Smooth muscle cell of the pulmonary artery (primary cell): ENCODE measurements at places on chromosomes 5 and 9. TPM values are rescaled to one million over a fixed set of nuclear protein-coding genes. Genes with fewer than 3 reads are reported as not detected.

Gene NSMF
- total RNA-seq = 20.3 and 36.7 TPM in 2 replicates

Gene TRIM7
- total RNA-seq = 1.2 and 3.2 TPM in 2 replicates

Gene MYO10
- 58.3 and 127 TPM in 2 replicates for total RNA-seq

Gene PIP5K1B
- 0.03 and 0.13 TPM in 2 replicates for total RNA-seq

Gene SLC34A1
- total RNA-seq = not detected in 2 replicates

Gene NUTM2F
- not detected in 2 replicates for total RNA-seq

Gene TAF1L
- total RNA-seq = under 0.01 TPM in 1 of 2 replicates, not detected in the other

Gene TMC1
- total RNA-seq = 0.17 and 0.59 TPM in 2 replicates

Gene WDR31
- total RNA-seq = 3.9 and 5.0 TPM in 2 replicates

Gene SLC36A3
- not detected in 2 replicates for total RNA-seq

Gene MLANA
- total RNA-seq = not detected in 2 replicates

Gene ADCY2
- 0.07 TPM in 1 of 2 replicates, not detected in the other for total RNA-seq

Gene PRLR
- total RNA-seq = 0.07 and 0.10 TPM in 2 replicates

Gene NR3C1
- 85.8 and 93.3 TPM in 2 replicates for total RNA-seq

Gene DRD1
- total RNA-seq = 0.33 and 1.2 TPM in 2 replicates

Gene BARHL1
- total RNA-seq = not detected in 2 replicates

Gene PDCD1LG2
- 9.1 and 22.8 TPM in 2 replicates for total RNA-seq

Gene SHC3
- 12.6 and 57.2 TPM in 2 replicates for total RNA-seq

Gene PHF24
- total RNA-seq = 0.07 and 0.10 TPM in 2 replicates

Gene TAS2R1
- total RNA-seq = not detected in 2 replicates

Gene RFESD
- 1.9 and 2.2 TPM in 2 replicates for total RNA-seq

Gene LSM11
- 5.0 and 6.1 TPM in 2 replicates for total RNA-seq

Gene NIPAL4
- 0.07 TPM in 2 replicates for total RNA-seq

Gene DMRTA1
- 0.13 and 0.66 TPM in 2 replicates for total RNA-seq

Gene OR1L6
- not detected in 2 replicates for total RNA-seq

Gene IFNE
- total RNA-seq = 10.4 and 30.1 TPM in 2 replicates

Gene PCDHB16
- 0.50 and 0.59 TPM in 2 replicates for total RNA-seq

Gene F12
- 0.17 TPM in 1 of 2 replicates, not detected in the other for total RNA-seq

Gene TOR2A
- 3.5 and 3.8 TPM in 2 replicates for total RNA-seq

Gene MEGF10
- under 0.01 and 3.0 TPM in 2 replicates for total RNA-seq

Gene IRX4
- total RNA-seq = not detected in 2 replicates

Gene DIAPH1
- 32.1 and 43.1 TPM in 2 replicates for total RNA-seq

Gene ZBTB26
- 5.1 and 6.2 TPM in 2 replicates for total RNA-seq

Gene SNCAIP
- total RNA-seq = 0.13 and 1.2 TPM in 2 replicates

Gene DNAI1
- 0.03 TPM in 1 of 2 replicates, not detected in the other for total RNA-seq

Gene ESM1
- 54.3 and 370 TPM in 2 replicates for total RNA-seq

Gene GABRA1
- 0.17 TPM in 1 of 2 replicates, not detected in the other for total RNA-seq

Gene IL5
- total RNA-seq = not detected in 2 replicates

Gene BNIP1
- 10.0 and 12.5 TPM in 2 replicates for total RNA-seq

Gene LRRTM2
- total RNA-seq = 0.46 and 0.63 TPM in 2 replicates

Gene FAM221B
- total RNA-seq = not detected in 2 replicates

Gene GPRIN1
- 2.1 and 2.9 TPM in 2 replicates for total RNA-seq

Gene PCDHGA6
- 5.3 and 6.7 TPM in 2 replicates for total RNA-seq

Gene CD180
- total RNA-seq = not detected in 2 replicates

Gene SAP30L
- total RNA-seq = 19.9 and 29.1 TPM in 2 replicates

Gene SLC45A2
- 0.17 and 0.20 TPM in 2 replicates for total RNA-seq

Gene ZSWIM6
- total RNA-seq = 13.7 and 14.3 TPM in 2 replicates

Gene KIF27
- total RNA-seq = 3.0 and 3.3 TPM in 2 replicates

Gene HINT2
- total RNA-seq = 11.4 and 11.8 TPM in 2 replicates

Gene TSSK1B
- total RNA-seq = 0.46 and 0.50 TPM in 2 replicates
